ENCODE measurements at places on chromosomes 12 and 14.

GRCh38 chr12:47141459-47141858 is 61.7 kb upstream of the AMIGO2 start:
- DNase-seq, result no peak

GRCh38 chr12:92466391-92467305 is 236.1 kb upstream of the PLEKHG7 start:
- no peak for DNase-seq

DNA sequence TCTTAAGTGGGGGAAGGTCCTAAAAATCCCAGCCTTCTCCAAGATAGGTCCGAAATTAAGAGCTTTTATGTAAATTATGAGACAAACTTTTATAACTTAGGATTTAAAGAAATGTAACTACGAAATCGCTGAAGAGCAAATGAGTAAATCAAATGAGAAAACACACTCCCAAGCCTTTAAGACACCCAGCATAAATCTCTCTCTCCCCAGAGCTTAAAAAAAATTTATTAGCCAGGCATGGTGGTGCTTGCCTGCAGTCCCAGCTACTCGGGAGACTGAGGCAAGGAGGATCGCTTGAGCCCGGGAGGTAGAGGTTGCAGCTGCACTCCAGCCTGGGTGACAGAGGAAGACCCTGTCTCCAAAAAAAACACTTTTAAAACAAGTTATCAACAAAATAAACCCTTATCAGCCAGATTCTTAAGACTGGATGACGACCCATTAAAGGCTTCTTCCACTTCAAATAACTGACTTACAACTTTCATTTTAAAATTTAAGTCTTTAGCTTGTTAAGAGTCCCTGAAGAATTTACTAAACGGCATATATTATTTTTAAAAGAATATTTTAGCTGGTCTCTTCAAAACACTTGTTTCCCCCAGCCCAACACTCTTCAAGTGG is 3.2 kb downstream of the PTGES3 start:
- DNase-seq, result no peak

DNA sequence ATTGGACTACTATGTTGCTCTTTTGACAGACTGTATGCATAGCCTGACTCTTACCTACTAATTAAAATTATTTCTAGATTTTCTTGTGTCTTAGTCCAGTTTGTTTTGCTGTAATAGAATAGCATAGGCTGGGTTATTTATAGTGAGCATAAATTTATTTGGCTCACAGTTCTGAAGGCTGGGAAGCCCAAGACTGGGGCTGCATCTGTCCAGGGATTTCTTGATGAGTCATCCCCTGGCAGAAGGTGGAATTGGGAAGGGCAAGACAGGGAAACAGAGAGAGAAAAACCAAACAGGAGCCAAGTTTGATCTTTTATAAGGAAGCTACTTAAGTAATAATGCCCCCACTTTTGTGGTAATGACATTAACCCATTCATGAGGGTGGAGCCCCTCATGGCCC is 759.2 kb upstream of the LRFN5 start:
- no peak for DNase-seq

DNA sequence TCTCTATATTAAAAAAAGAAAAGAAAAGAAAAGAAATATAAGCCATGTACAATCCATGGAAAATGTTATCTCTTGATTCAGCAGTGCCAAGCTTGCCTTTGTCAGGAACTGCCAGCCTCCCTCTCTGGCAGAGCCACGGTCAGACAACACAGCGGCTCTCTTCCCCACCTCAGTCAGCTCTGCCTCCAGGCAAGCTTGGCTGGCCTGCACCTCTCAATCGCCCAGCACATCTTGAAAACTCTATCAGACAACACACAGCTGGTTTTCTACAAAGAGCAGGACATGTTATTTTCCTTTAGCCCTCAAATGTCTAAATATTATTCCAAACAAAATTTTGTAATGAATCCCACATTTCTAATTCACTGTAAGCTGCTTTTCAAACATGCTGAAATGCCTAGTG is 20.0 kb upstream of the GCH1 start:
- DNase-seq, result no peak

Measured in fibroblast of the conjunctiva (primary cell).